ENCODE measurements at places on chromosomes 5 and 9.
A peak's percentile ranks its signal among the peaks of the same experiment; 100 is the strongest.

DNA sequence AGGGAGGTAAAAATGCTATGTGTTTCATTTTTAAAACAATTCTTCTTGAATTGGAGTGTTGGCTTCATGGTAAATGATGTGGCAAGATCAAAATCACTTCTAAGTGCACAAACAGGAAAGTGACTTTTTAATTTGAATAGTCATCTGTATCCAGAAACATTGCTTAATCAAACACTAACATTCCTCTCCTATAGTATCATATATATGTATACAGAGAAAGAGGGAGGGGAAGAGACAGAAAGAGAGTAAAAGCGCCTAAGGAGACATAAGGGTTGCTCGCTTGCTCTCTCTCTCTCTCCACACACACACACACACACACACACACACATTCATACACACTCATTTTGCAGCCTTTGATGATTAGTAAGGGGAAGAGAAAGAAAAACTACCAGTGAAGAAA is 95.4 kb upstream of the PRDM9 start:
- no peak for DNase-seq

DNA sequence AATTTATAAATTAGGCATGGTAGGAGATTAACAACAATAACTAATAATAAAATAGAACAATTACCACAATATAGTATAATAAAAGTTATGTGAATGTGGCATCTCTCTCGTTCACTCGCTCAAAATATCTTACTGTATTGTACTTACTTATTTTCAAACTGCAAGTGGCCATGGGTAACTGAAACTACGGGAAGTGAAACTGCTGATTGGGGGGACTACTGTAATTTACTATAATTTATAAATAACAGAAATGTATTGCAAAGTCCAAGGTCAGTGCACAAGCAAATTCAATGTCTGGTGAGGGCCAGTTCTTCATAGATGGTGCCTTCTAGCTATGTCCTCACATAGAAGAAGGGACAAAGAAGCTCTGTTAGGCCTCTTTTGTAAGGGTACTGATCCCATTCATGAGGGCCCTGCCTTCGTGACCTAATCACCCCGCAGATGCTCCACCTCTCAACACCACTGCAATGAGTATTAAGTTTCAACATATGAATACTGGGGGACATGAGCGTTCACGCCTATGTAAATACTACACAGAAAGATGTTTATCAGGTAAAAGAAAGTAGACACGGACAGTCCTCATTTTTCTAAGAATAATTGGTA is 39.0 kb downstream of the KCNIP1 start:
- no peak for DNase-seq

DNA sequence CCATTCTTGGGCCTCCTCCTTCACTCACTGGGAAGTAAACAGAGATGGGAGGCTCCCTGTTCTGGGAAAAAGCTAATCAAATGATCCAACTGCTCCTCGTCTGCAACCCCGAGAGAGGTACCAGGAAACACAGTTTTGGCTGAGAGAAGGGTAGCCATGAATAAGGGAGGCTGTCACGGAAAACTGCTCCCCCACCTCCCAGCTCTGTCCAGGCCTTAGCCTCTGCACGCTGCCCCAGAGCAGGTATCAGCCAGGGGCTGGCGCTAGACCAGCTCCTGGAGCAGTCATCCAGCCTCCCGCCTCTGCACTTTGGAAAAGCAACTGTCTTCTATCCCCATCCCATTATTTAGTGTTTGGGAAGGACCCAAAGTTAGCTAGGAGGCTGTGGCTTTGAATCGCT is 266.1 kb downstream of the NDUFS4 start:
- DNase-seq: no peak

GRCh38 chr9:27154908-27155307 is 45.9 kb downstream of the TEK start:
- DNase-seq: no peak

- DNase-seq: peak; percentile 24
Measured at GRCh38 chr5:79133657-79134451, 22.2 kb downstream of the BHMT start.

GRCh38 chr5:110768138-110768860 is 29.5 kb downstream of the SLC25A46 start:
- no peak for DNase-seq

GRCh38 chr5:36029914-36030313 is 36.8 kb downstream of the UGT3A2 start:
- no peak for DNase-seq

GRCh38 chr5:96259151-96259772 is 173.8 kb downstream of the PCSK1 start:
- DNase-seq: no peak

- no peak for DNase-seq
Measured at GRCh38 chr9:73153793-73154227, 2.1 kb downstream of the ANXA1 start.

GRCh38 chr5:154092356-154093141 is 53.8 kb downstream of the MFAP3 start:
- DNase-seq: no peak

- no peak for DNase-seq
Measured at GRCh38 chr9:134381671-134382516, 55.6 kb downstream of the RXRA start.

- DNase-seq: no peak
Measured at GRCh38 chr5:143889986-143890385, 78.0 kb downstream of the HMHB1 start.

- no peak for DNase-seq
Measured at GRCh38 chr5:19406576-19407365, 581.2 kb downstream of the CDH18 start.

GRCh38 chr5:172911976-172912375 is 47.2 kb upstream of the RPL26L1 start:
- DNase-seq: no peak

DNA sequence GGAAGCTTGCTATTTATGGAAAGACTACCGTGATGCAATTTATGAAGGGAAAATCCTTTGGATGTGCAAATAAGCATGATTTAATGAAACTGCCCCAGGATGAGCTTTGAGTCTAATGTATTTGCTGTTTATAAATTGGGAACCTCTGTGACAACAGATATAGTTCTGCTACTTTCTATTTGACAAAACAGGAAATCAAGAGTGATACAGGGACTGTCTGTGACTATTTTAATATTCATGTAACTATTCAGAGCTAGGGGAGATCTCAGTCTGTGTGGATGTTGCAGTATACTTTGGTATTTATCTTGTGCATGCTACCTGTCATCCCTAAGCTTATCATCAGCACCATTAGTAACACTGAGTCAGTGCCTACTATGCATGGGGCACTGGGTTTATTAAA is 132.1 kb downstream of the PDZD2 start:
- no peak for DNase-seq

- DNase-seq: no peak
Measured at GRCh38 chr5:101112645-101113044, 209.6 kb upstream of the ST8SIA4 start.

DNA sequence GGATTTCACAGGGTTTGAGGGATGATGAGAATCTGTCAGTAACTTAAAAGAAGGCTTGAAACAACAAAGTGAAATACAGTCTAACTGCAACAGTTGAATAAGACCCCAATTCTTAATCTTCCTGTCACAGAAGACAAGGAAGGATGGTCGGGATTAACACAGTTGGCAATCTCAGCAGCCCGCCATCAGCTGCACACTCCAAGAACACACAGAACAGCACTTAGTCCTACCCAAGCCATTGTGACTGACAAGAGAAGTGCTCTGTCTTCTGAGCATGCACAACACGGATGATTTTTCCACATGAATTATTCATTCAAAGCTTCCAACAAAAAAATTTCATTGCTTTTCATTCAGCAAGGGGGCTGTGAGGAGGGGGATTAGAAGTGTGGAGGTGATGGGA is 576.1 kb downstream of the TLE4 start:
- DNase-seq: no peak

- DNase-seq: no peak
Measured at GRCh38 chr5:178115136-178115813, 1.9 kb downstream of the N4BP3 start.

DNA sequence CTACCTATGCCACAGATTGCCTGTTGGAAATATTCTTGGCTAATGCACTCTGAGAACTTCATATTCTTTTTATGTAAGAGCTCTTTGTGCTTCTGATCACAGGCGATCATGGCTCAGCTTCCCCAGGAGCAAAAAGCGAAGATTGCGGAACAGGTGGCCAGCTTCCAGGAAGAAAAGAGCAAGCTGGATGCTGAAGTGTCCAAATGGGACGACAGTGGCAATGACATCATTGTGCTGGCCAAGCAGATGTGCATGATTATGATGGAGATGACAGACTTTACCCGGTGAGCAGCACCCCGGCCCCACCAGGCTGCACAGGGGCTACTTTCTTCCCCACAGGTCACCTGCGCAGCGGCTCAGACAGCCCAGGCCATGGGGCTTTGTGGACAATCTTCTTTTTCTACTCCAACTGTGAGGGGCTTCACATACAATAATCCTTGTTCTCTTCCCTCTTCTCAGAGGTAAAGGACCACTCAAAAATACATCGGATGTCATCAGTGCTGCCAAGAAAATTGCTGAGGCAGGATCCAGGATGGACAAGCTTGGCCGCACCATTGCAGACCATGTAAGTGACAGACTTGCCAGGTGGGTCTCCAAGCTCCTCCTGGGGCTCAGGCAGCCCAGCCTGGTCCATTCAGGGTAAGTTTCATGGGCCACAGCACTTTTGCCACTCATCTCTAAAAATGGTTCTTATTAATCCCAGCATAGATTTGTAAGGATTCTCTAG is 55.4 kb upstream of the LRRTM2 start:
- DNase-seq: no peak

DNA sequence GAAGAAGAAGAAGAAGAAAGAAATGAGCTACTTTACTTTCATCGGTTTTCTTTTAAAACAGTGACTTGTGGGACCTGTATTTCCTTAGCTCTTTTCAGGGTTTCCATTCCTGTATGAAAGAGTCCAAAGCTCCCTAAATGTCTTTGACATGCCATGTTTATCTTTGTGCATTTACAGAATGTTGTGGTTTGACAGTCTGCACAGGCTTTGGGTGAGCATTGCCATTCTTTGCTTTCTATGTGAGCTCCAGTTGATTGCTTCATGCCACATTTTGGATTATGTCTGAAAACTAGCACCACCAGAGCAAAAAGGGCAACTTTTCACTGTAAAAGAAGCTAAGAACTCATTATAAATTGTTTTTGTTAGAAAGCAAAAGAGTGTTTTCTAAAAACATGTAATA is 733.4 kb downstream of the TLE4 start:
- DNase-seq: no peak

- DNase-seq: peak; percentile 26
Measured at GRCh38 chr9:137757613-137758029, 120.0 kb upstream of the CACNA1B start.

- no peak for DNase-seq
Measured at GRCh38 chr9:126052791-126053190, 273.8 kb upstream of the MVB12B start.

DNA sequence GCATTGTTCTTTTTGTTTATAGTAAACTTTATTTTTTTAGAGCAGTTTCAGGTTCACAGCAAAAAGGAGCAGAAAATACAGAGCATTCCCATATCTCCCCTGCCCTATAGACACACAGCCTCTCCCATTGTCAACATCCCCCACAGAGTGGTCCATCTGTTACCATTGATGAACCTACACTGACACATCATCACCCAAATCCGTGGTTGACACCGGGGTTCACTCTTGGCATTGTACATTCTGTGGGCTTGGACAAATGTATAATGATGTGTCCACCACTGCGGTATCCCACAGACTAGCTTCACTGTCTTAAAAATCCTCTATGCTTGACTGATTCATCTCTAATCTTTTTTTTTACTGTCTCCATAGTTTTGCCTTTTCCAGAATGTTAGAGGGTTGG is 120.7 kb upstream of the SPATA31C2 start:
- DNase-seq: no peak

GRCh38 chr5:52776116-52776515 is 11.6 kb upstream of the ITGA1 start:
- DNase-seq: no peak

DNA sequence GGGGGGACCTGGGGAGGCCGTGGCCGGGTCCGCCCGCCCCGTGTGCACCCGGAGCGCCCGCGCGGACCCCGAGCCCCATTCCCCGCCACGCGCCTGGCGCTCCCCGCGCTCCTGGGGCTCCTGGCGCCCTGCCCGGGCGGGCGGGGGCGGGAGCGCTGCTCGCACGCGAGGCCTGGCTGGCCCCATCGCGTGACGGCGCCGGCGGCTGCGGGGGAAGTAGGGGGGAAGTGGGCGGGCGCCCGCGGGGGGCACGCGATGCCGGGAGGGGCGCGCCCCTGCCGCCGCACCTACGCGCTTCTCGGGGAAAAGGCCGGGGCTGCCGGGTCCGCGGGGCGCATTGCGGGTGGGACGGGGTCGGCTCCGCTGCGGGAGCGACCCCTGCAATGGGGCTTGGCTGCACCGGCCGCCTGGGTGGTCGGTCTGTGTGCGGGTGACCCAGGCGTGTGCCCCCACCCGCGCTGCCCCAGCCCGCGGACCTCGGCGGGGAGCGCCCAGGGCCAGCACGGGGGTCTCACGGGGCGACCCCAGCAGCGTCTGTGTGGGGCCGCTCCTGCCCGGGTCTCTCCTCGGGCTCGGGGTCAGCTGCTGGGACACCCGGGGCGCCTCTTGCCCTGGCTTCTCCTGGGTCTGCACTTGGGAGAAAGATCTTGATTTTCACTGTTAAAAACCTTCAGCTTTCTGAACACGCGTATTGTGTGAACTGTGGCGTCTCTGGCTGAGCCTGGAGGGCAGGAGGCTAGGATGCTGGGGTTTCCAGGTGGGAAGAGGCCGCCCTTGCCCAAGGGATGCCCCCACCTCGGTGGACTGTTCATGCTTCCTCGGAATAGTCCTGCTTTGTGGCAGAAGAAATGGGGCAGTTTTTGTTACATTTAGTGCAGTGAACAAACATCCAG is 52.4 kb downstream of the AHRR start:
- peak; percentile 65 for DNase-seq

DNA sequence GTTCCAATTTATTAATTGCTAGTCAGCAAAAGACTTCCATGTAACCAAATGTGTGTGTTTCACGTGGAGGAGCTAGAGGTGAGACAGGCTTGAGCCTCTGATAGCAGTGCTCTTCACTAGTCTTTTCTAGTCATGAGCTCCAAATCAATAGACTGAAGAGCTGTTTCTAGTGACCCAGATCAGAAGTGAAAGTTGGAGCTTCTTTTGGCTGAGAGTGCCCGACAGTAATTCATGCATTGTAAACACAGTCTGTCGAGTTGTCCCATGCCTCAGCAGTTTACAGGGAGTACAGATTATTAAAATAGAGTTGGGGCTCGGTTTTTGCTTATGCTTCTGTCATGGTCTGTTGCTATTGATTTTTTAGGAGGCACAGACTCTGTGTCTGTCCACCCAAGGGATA is 793.1 kb downstream of the DTWD2 start:
- no peak for DNase-seq

DNA sequence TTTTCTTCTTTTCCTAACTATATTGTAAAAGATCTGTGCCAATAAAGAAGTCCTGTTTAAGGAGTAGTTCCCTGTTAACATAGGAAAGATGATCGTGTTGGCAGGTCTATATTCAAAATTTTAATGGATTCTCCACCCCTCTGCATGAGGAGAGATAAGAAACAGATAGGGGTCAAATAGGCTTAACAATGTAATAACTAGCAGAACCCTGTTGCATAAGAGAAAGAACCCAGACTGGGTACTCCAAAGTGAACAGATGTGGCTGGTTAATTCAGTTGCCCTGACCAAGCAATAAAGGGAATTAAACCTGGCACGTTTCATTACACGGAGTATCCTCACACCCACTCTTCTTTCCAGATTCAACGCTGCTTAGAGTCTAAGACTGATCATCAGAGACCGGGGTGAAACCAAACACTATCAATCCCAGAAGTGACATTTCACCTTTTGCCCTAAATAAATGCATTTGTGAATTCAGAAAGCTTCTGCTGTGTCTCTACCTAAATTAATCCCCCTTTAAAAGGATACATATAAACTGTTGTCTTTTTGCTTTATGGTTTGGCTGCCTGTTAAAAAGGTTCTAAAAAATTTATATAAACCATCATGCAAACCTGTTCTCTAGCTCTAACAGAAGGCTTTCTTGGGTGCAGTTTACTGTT is 1276.9 kb upstream of the WWC1 start:
- no peak for DNase-seq

Measured in stimulated activated CD4-positive, alpha-beta T cell treated with anti-CD3 and anti-CD28 coated beads, TNF-alpha, amount 100 ng/mL, for 4 hours (primary cell).